ENCODE measurements at places on chromosomes 2 and 18. TPM values are rescaled to one million over a fixed set of nuclear protein-coding genes. Genes with fewer than 3 reads are reported as not detected.

The FABP1 gene
- not detected for total RNA-seq

GRCh38 chr2:200843993-200844948, 20.2 kb downstream of the CLK1 start:
- no peak for DNase-seq

The PRKAG3 gene
- not detected for total RNA-seq

The EPC2 gene
- total RNA-seq = 15.8 TPM

- no peak for DNase-seq
These were observed 3.8 kb downstream of the SEC11C start for GRCh38 chr18:59143441-59143840.

GRCh38 chr2:114880046-114880445, 437.6 kb downstream of the DPP10 start:
- DNase-seq = no peak

The IL36A gene
- not detected for total RNA-seq

The RUFY4 gene
- not detected for total RNA-seq

Data from PC-9 (cell line).